H7 (cell line): ENCODE measurements at places on chromosomes 12 and 14.

- no peak for DNase-seq
Observed at GRCh38 chr12:79834712-79835376, 100.1 kb downstream of the PPP1R12A start.

DNA sequence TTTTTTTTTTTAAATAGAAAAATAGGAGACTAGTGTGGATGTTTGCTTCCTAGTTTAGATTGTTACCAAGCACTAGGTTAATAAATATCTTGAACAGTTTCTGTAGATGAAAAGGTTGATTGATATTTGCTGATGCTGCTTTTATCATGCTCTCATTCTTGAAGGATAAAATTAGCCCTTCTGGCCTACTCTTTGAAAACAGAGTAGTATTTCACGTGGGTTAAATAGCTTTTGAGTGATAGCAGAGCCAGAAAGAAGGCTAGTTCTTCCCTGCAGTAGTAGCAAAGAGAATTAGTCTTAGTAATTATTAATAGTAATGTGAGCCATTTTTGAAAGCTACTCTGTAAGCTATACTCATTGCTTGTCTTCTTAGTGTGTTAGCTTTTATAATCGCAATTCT, 5.2 kb downstream of the NEDD1 start:
- no peak for DNase-seq

GRCh38 chr12:65836419-65837197, 12.3 kb downstream of the HMGA2 start:
- DNase-seq: no peak

DNA sequence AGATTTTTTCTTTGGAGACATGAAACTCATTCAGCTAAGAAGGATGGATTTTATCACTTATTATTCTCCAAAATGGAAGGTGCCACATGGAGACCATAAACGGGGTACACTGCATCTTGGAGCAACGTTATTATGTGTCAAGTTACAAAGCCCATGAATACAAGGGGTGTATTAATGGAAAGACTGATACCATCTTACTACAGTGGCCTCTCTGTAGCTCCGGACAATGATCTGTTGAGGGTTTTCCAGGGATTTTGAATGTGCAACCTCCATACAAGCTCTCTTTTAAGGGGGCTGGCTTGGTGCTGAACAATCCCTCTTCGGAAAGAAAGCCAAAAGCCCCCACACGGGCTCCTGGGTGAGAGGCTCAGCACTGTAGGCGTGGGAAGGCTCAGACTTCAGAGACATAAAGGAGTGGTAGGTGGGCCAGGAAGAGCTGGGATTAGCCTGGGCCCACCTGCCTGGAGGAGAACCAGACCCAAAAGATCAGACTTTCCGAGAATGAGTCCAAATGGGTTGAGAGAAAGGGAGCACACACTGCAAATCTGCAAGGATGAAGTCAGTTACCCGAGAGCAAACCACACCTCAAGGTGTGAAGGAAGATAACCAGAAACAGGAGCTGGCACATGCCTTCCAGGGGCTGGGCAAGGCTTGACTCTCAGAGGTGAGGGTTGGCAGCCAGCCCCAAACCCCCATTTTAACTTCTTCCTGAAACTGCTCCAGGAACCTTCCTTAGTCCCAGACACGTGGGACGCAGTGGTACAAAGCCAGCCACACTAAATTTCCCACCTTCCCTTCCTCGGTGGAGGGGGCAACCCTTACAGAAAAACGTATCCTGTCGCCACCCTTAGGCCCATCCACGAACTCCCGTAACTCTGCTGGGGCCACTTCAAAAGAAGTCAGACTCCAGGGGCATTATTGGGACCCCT, 1.5 kb downstream of the VPS37B start:
- no peak for DNase-seq

GRCh38 chr14:62117010-62117750, 355.0 kb downstream of the SNAPC1 start:
- DNase-seq: peak; percentile 88

DNA sequence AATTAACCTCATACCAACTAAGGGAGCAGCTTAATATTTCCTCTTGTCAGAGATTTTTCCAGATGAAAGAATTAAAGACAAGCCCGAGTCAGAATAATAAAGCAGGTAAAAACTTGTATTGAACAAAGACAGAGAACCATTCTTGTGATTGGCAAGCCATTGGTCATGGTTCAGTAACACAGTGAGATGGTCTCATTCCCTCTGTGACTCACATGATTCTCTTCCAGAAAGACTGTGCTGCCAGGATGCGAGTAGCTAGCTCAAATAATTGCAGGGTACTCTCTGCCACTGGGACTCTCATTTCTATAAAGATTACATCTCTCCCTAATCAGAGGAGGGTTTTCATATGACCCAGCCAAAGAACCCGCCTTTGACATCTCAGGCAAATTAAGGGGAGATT, 179.4 kb downstream of the PHLDA1 start:
- no peak for DNase-seq

DNA sequence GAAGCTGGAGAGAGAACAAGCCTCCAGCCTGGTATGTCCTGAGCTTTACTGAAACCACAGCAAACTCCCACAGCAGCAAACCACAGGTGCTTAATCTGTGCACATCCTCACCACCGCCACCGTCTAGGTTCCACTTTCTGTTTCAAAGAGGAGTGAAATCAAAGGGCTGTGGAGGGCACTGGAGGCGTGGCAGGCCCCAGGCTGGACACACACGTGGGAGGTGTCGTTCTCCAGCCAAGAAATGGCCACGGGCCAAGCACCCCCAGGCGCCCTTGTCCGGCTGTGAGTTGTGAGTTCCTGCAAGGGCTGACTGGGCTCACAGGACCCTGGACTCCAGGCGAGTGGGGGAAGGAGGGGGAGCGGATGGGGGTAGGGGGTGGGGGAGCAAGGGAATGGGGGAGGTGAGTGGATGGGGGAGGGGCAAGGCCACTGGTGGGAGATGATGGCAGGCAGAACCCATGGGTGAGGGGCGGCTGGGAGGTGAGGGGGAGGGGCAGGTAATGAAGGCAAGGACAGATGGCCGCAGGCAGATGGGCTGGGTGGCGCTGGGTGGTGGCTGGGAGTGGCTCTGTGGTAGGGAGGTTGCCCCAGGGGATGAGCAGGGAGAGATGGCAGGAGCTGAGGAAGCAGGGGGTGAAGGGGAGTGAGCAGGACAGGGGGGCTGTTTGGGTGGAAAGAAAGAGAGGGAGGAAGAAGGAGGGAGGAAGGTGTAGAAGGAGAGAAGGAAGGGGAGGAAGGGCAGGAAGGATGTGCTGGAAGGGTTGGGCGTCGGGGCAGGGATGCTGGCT, 86.7 kb downstream of the NCOR2 start:
- DNase-seq: peak; percentile 71

- no peak for DNase-seq
Observed at GRCh38 chr12:31456562-31456961, 130.6 kb upstream of the SINHCAF start.

GRCh38 chr14:64676410-64677008, 27.7 kb upstream of the PLEKHG3 start:
- no peak for DNase-seq

GRCh38 chr12:68439368-68440045, 107.3 kb upstream of the MDM1 start:
- DNase-seq: no peak

DNA sequence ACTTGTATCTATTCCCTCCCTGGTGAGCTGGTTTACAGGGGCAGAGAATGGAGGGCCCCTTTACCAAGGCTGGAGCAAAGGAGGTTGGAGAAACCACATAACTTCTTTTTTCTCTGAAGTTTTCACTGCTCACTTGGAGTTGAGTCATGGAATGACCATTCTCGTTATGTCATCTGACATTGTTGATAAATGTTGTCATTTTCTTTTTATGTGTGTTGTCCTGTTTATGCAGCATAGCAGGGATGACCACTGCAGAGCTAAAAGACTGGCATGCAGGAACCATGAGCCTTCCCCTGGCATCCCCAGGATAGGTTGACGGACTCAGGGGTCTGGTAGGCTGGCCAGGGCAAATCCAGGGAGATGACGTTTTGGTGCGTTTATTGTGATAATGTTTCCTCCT, 256.8 kb upstream of the DDHD1 start:
- no peak for DNase-seq

- no peak for DNase-seq
Observed at GRCh38 chr12:24707334-24707733, 241.6 kb downstream of the BCAT1 start.

- DNase-seq: peak; percentile 72
Observed at GRCh38 chr12:6276956-6277620, 33.4 kb upstream of the PLEKHG6 start.

DNA sequence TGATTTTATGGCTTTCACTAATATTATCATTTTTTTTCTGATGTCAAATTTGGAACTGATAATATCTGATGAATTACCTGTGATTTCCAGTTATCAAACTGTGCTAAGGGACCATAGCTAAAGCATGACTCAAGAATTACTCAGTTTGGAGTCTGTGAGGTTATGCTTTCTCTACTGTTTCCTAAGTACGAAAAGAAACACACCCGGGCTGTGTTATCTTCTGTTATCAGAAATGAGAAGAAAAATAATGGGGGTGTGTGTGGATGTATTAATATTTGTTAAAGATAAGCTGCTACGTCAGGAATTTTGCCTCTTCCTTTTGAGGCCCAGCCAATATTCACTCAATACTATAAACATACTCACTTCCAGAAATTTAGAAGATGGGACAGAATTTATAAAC, 1401.9 kb upstream of the FLRT2 start:
- DNase-seq: no peak

GRCh38 chr12:89948271-89949175, 239.9 kb upstream of the ATP2B1 start:
- DNase-seq: no peak

DNA sequence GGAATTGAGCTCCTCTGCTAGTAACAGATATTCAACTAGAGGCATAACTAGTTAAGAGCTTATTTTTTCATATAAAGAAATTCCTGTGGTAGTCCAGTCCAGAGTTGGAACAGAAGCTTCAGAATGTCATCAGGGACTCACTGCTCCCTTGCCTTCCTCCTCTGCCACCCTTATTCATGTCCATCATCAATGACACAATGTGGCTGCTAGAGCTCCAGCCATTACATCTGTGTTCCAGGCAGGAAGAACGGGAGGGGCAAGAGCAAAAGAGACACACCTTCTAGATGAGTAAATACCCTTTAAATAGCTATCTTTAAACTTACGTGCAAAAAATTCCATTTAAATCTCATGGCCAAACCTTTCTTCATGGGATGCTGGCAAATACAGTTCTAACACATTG, 47.3 kb upstream of the HMGA2 start:
- DNase-seq: no peak

DNA sequence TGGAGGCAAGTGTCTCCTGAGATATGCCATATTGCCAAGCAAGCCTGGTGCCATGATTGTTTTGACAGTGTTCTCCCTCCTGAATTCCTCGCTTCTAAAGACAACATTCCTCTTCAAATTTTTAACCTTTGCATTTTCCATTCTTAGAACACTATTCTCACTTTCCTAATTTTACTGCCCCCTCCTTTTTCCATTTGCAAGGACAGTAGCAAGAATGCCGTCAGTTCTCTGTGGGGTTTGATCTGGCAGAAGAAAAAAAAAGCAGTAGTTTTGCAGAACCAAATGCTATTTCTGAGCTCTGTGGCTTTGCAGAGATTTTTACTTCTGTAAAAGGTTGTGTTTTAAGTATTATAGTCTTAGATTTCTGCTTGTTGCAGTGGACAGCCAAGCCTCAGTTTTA, 295.2 kb downstream of the NUAK1 start:
- no peak for DNase-seq

DNA sequence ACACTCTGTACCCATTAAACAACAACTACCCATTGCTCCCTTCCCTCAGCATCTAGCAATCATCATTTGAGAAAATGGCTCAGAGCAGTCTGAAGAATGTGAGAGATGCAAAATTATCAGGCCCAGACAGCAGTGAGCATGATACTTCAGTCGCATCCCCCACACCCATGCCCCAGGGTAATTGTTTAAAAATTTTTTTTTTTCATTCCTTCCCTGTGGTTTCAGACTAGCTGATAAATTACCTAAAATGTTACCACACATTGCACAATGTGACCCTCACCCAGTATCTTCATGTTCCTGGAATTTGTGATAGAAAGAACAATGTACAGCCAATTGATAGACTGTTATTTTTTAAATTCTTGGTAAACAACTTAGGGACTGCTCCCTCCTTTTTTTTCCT, 11.3 kb upstream of the USP15 start:
- DNase-seq: no peak

DNA sequence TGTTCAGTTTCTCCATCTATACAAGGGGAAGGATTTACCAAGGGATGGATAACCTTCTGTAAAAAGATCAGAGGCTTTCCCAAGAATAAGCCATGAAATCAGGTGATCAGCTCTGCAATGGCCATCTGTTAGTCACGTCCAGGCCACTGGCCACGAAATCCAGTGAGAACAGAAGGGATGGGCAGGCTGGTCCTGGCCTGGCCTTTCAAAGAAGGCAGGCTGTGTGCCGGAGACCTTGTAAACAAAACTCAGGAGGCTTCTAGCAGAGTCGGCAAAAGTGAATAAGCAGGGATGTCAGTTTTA, 68.5 kb downstream of the RNF34 start:
- no peak for DNase-seq

DNA sequence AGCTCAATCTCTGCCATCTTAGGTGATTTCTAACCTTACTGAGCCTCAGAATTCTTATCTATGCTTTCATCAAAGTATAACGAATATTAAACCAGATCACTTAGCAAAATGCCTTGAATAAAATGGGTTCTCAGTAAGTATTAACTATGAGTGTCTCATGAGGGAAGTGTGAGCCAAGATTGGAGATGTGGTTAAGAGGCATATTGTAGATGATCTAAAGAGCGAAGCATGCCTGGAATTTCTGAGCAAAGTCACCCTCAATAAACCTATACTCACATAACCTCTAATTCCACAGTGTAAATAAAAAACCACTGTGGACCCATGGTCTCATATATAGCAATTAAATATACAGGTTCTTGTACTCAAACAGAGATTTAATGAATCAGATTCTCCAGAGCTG, 193.1 kb upstream of the FSCB start:
- DNase-seq: no peak

DNA sequence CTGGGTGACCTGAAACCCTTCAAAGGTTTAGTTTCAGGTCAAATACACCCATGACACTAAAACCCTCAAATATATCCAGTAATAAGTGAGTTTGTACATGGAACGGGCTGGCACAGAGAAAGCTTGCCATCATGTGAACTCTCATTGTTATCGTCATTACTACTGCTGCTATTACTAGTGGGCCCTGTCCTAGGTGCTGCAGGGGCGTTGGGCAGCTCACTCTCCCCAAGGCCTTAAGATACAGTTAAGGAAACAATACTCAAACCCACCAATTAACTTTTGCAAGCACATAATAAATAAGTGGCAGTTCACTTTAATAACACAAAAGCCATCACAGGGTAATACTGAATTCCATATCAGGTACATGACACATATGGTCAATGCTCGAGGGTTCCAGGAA, 71.3 kb downstream of the SPTB start:
- no peak for DNase-seq

- DNase-seq: no peak
Observed at GRCh38 chr12:24709216-24709615, 239.7 kb downstream of the BCAT1 start.

- DNase-seq: no peak
Observed at GRCh38 chr12:47190271-47190750, 110.6 kb upstream of the AMIGO2 start.

GRCh38 chr12:105417732-105418131, 87.2 kb downstream of the C12orf75 start:
- DNase-seq: no peak
